Central memory CD4-positive, alpha-beta T cell (primary cell): ENCODE measurements at places on chromosomes 5 and 9.

DNA sequence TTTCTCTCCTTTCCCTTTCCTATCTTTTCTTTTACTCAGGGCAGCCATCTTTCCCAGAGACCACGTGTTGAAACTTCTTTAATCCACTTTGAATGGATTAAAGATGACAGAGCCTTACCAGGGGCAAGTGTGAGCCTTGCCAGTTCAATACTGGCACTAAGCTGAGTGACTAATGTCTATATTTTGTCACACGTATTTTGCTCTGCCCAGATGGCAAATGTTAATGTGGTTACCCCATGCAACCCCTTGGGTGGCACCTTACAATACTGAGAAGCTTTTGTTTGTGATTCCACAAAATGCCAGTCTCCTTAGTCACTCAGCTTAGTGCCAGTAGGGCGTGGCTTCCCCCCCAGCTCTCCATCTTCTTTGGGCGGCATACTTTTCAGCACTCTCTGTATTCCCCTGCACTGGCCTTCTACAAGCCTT is 24.8 kb downstream of the ANXA1 start:
- no peak for DNase-seq

DNA sequence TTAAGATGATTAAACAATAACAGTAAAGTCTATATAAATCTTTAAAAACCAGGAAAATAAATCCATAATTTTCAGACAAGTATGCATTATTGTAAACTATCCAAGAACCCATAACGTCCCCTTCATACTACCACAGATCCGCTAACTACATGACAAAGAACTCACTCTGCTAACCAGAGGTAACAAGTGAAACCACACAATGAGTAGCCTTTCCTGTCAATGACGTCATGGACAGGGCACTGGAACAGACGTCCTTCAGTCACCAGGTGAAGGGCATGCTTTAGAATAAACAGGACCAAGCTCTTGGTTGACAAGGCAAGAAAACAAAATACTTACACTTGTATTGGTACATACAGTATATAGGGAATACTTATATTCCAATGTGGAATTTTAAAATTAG is 45.2 kb downstream of the RNF130 start:
- DNase-seq: no peak

DNA sequence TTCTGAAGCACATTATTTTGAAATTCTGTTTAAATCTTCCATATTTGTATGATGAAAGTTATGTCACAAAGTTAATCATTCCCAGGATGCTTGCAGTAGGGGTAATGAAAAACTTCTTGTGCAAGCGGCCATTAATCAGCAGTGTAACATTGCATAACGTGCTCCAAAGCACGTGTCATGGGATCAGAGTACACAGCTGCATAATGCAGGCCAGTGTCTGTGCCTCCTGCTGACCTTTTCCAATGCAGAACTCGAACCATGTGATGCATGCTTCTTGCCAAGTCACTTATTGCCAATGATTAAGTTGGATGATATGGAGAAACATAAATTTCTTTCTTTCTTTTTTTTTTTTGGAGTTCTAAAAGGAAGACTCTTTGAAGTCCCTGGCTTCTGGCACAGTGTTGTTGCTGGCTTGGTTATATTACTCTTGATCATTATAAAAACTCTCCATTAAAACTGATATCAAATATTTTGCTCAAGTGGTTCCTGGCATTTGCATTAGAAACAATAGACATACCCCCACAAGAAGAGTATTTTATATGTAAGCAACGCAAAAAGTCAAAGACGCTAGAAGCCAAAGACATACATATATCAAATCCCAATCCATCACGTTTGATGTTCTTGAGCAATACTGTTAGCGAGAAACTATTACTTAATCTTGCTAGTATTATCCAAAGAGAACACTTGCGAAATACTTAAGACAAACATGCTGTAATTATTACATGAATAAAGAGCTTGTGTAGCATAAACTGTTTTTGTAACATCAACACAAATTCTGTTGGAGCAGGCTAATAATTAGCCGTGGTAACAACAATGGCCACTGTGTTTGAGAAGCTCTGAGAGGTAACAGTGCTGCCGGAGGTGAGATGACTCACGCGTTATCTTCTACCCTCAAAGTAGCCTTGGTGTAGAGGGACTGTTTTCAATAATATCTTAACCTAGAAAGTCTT is 164.2 kb downstream of the AUH start:
- DNase-seq: no peak

GRCh38 chr9:131446276-131446675 is 52.4 kb downstream of the PRRC2B start:
- no peak for DNase-seq

DNA sequence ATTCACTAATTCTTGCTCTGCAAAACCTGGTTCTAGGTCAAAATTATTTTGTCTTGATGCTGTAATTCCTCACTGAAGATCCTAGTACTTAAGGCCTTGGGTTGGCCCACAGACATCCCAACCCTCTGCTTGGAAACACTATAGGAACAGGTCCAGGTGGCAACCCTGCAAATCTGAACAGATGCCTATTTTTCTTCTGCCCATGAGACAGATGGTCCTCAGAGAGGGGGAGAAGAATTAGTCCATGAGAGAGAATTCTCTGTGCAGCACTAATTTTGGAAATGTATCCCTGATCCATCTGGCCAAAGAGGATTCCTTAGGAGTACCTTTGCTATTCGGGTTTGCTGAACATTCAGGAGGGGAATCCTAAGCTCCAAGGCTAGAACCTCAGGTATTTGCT is 156.3 kb downstream of the ELAVL2 start:
- no peak for DNase-seq

DNA sequence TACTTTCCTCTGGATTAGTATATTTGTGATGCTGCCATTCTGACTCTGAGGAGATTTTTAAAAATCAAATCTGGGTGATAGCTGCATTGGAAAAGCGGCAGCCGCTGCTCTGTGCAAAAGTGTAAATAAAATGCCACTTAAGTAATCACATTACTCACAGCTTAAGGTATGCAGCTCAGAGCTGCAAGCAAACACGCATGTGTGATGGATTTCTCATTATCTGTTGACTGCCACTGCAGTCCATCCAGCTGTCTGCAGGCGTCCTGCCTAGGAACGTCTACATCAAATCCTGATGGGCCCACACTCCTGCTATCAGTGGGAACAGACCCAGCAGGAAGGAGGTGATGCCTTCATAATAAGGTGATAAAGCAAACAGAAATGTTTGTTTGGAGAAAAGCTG is 216.9 kb downstream of the SPOCK1 start:
- no peak for DNase-seq

- no peak for DNase-seq
Measured at GRCh38 chr5:64497386-64497785, 8.4 kb upstream of the RGS7BP start.

DNA sequence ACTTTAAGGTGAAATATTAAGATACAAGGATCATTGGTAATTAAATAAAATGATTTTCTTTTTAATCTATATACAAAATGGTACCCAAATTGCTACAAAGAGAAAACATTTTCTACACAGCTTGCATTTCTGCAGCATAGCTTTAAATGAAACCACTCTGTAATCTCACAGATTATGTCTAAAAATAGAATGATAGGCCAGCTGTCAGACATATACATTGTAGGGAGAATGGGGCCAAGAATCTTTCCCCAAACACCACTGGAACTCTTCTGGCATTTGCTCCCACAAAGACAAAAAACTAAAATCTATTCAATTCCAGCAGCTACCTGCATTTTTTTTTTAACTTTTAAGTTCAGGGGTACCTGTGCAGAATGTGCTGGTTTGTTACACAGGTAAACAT is 124.1 kb upstream of the NR5A1 start:
- DNase-seq: no peak

- no peak for DNase-seq
Measured at GRCh38 chr5:139475865-139476617, 5.2 kb downstream of the SMIM33 start.

DNA sequence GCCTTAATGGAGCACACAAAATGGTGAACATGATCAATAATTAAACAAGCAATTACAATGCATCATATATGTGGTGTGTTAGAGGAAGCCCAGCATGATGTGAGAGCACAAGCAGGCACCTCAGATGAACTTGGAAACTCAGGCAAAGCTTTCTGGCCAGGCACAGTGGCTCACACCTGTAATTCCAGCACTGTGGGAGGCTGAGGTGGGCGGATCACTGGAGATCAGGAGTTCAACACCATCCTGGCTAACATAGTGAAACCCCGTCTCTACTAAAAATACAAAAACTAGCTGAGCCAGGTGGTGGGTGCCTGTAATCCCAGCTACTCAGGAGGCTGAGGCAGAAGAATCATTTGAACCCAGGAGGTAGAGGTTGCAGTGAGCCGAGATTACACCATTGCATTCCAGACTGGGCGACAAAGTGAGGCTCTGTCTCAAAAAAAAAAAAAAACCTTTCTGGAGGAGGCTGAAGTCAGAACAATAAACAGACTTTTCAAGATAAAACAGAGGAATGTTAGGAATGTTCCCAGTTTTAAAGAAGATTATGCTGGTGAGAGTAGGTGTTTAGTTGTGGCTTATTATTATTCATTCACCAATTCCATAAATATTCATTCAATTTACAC is 159.4 kb downstream of the CEMIP2 start:
- no peak for DNase-seq

- no peak for DNase-seq
Measured at GRCh38 chr5:195401-196160, 4.3 kb downstream of the LRRC14B start.

GRCh38 chr5:9441610-9442009 is 104.3 kb downstream of the SEMA5A start:
- DNase-seq: no peak

GRCh38 chr9:87513880-87514535 is 16.3 kb downstream of the DAPK1 start:
- no peak for DNase-seq

GRCh38 chr5:40906351-40906751 is 2.9 kb upstream of the C7 start:
- DNase-seq: no peak

- DNase-seq: no peak
Measured at GRCh38 chr9:111158999-111159398, 120.7 kb upstream of the LPAR1 start.

GRCh38 chr5:149355688-149356087 is 2.2 kb upstream of the PCYOX1L start:
- no peak for DNase-seq

GRCh38 chr5:93274291-93274690 is 306.7 kb downstream of the NR2F1-AS1 start:
- no peak for DNase-seq

- no peak for DNase-seq
Measured at GRCh38 chr9:101479338-101480030, 43.9 kb upstream of the ALDOB start.

- no peak for DNase-seq
Measured at GRCh38 chr9:127793093-127793708, 7.4 kb downstream of the CDK9 start.

DNA sequence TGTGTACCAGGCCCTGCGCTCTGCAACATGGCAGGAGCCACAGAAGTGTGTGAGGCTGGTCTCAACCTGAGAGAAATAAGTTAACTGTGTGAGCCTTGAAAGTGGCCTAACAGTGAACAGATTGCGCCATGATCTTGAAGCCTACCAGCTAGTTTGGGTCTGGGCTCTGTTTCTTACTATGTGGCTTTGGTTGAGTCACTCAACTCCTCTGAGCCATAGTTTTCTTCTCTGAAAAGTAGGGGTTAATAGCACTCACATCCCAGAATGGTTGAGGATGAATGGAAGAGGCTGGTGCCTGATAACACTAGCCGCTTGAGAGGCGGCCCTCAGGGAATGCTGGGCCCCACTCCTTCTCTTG is 121.5 kb downstream of the RGS3 start:
- DNase-seq: no peak

DNA sequence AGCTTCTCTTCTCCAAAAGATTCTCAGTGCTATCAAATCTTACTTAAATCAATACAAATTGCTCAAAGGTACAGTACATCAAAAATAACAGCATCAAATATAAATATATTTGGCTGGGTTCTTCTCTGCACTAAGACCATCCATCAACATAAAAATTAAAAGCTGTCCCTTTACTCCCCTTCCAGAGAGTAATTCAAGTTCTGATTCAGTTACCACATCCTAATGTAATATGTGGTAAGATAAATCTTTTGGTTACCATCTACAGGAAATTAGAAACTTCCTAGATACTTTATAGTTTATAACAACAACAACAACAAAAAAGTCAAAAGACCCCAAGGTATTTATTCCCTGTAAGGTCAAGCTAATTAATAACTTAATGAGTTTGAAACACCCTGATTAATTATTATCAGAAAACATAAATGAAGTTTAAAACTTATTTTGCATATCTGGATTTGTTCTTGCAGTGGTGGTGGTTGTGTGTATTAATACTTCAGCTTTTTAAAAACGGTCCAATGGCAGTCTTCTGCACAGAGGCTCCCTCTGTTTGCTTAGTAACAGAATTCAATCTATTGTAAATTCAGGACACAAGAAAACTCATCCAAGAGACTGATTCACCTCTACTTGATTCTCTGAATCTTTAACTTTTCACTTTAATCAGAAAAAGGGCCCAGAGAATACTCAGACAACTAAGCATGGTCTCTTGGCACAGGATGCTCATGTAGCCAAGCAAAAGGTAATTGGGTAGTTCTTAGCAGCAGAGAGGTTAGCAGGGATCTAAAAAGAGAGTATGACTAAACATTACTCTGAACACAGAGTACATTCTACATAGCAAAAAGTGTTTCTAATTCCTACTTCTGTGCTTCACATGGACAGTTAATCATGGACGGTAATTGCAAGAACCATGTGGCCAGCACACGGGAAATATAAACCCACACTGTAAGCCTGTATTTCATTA is 20.1 kb downstream of the DIAPH1 start:
- peak; percentile 17 for DNase-seq

DNA sequence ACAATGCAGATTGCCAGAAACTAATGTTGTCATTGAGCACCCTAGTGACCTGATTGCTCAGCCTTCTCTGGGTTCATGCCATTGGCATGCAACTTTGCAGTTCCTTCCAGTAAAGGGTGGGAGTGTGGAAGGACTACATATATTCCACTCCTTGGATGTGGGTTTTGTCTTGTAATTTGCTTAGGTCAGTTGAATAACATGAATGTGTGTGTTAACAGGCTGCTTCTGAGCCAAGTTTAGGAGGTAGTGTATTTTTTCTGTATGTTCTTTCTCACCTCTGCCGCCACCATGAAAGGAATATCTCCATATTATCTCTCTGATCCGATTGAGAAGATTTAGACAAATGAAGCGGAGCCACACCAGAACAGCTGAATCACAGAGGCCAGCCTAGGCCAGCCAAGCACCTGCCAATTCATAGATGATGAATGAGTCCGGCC is 1929.6 kb upstream of the CDH6 start:
- DNase-seq: no peak
